ENCODE measurements at places on chromosomes 5 and 9.
A peak's percentile ranks its signal among the peaks of the same experiment; 100 is the strongest.

DNA sequence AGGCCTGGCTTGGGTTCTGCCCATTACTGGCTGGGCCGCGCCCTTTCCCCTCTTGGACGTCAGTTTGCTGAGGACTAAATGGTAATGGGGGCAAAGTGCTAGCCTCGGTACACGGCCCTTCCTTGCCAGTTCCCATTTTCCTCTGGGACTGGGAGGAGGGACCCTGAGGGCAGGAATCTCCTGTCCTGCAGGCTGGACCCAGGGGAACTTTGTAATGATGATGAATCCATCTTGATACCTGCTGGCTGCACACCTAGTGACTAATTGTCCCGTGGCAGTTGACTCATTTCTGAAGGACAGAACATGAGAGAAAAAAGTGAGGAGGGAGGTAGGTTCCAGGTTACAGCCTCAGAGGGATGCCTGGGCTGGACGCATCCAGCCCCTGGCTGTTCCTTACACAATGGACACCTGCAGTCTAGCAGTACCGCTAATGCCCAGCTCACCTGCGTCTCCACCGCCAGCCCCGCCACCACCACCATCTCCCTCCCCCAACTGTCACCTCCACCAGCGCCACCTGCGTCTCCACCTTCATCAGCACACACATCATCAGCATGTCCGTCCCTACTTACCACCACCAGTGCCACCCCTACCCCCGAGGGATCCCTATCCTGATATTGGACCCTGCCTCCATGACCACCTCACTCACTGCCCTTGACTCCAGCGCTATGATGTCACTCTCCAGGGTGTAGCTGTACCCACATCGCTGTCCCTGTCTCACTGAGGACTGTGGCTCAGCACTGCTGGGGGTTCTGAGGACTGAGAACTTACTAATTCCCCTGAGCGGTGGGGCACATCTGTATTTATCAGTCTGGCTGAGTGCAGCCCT lies 4.3 kb downstream of the CDHR2 start:
- peak; percentile 86 for DNase-seq

- DNase-seq, result no peak
These were observed 34.6 kb downstream of the HSPA4 start for GRCh38 chr5:133086366-133086875.

GRCh38 chr5:201672-202071 lies 10.4 kb downstream of the LRRC14B start:
- no peak for DNase-seq

GRCh38 chr5:150488519-150489359 lies 19.2 kb upstream of the NDST1 start:
- DNase-seq, result peak; percentile 32

- DNase-seq, result no peak
These were observed 44.0 kb downstream of the TMOD1 start for GRCh38 chr9:97545486-97545885.

- peak; percentile 16 for DNase-seq
These were observed 603.3 kb downstream of the KIF4B start for GRCh38 chr5:155616779-155617392.

- DNase-seq, result peak; percentile 98
These were observed 84.4 kb upstream of the STC2 start for GRCh38 chr5:173412566-173412965.

GRCh38 chr9:4494332-4494731 lies 4.1 kb downstream of the SLC1A1 start:
- DNase-seq, result peak; percentile 23

DNA sequence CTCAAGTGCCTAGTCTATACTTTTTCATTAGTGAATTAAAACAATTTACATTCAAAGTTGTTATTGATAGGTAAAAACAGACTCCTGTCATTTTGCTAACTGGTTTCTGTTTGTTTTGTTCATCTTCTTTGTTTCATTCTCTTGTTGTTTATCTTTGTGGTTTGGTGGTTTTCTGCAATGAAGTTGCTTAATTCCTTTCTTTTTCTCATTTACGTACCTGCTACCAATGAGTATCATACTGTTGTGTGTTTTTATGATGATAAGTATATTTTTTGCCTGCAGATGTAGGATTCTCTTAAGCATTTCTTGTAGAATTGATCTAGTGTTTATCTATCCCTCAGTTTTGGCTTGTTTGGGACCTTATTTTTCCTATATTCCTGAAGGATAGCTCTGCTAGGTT lies 2230.0 kb downstream of the MAT2B start:
- DNase-seq, result no peak

DNA sequence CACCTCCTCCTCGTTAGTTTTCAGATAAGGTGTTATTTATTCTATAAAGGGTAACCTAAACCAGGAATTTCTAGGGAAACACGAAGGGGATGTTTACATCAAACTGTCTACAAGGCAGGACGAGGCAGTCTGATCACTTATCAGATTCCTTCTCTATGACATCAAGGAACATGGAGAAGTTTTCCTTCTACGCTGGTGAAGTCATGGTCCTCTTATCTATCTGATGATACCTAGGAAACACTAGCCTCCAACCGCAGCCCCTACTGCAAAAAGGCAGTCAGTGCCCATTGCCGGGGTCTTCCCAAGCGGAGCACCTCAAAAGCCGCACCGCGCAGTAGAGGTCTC lies 1.5 kb downstream of the MPDZ start:
- DNase-seq, result no peak

All from Caki2 (cell line).